GM04504 (cell line): ENCODE measurements at places on chromosomes 5 and 9.

DNA sequence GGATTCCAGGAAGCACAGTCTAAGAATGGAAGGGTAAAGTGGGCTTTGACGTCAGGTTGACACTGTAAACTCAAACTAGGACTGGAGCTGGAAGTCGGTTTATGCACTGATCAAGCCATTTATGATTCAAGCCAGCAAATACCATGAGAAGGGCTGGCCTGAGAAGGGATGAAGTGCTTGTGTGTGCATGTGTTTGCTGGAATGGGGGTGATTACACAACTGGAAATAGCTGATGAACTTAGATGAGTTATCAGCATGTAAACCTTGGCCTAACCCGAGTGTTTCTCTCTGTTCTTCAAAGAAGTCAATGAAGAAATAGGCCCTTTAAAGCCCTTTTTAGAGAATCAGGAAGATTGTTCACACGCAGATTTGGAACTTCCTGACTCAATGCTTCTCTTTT is 287.6 kb downstream of the RFX3 start:
- DNase-seq, result no peak

- no peak for DNase-seq
Measured at GRCh38 chr9:94805051-94805489, 78.6 kb downstream of the AOPEP start.

DNA sequence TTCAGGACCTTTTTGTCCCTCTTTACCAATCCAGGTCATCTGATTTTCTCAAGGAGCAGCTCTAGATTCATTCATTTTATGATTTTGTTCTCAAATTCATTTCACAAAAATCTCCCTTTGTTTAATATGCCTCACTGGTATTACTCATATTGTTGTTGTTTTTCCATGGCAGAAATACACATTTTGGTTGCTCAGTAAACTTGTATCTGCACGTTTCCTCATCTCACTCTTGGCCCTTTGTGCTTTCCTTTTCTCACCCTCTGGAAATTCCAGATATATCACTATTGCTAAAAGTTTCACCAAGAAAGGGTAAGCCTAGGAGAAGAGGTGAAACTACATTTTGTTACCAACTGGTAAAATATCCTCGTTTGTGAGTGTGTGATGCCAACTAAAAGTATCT is 14.8 kb downstream of the ASPN start:
- no peak for DNase-seq

DNA sequence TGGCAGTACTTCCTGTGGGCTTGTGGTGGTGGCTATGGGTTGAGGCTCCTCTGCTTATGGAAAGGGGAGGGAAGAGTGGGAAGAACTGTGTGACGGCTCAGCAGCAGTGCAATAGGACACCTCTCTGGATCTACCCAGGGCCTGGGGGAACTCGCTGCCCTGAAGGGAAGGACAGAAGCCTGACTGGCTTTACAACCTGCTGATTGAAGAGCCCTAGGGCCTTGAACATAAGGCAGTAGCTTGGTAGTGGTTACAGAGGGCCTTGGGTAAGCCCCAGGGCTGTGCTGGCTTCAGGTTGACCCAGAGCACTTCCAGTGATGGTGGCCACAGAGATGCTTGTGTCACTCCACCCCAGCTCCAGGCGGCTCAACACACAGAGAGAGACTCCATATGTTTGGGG is 5.5 kb downstream of the CCIN start:
- DNase-seq, result no peak

DNA sequence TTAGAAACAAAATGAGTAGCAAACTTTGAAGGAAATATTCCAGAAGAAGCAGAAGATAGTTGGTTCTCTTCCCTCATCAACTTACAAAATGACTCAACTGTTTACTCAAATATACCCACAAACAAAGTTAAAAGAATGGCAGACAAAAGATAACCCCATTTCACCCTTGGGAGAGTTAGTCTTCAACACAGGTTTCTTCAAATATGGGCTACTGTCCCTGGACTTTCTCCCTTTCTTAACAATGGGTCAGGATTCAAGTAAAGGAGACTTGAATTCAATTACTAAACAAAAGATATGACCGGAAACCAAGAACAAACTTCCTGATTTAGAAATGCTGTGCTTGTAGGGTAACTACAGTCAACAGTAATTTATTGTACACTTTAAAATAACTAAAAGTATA is 14.2 kb downstream of the RFX3 start:
- DNase-seq, result no peak

DNA sequence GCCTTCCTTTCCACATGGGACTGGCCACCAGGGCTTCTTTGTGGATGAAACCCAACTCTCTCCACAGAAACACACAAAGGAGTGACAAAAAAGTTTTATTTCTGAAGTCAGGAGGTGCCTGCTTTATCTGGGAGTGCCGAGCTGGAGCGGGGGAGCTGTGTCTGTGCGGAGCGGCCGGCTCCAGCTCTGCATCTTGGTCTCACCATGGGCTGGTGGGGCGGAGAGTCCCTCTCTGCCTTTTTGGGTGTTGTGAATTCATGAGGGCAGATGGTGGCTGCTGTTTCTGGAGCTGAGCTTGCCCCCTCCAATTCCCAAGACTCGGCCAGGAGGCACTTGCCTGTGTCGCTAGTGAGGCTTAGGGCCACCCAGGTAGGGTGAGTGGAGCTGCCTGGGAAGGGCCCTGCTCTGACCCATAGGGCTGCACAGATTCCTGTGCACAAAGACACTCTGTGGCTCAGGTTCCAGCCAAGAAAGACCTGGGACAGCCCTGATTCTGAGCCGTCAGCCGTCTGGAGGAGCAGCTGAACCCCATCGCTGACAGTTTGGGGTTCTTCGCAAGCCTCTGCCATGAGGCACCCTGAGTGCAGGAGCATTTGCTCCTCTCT is 1.4 kb downstream of the DBH start:
- DNase-seq, result no peak

GRCh38 chr9:27117489-27118135 is 8.6 kb downstream of the TEK start:
- DNase-seq, result no peak

GRCh38 chr9:134171316-134172197 is 7.2 kb upstream of the RNU6ATAC start:
- peak; percentile 71 for DNase-seq

GRCh38 chr5:169788168-169788567 is 151.1 kb downstream of the DOCK2 start:
- no peak for DNase-seq

DNA sequence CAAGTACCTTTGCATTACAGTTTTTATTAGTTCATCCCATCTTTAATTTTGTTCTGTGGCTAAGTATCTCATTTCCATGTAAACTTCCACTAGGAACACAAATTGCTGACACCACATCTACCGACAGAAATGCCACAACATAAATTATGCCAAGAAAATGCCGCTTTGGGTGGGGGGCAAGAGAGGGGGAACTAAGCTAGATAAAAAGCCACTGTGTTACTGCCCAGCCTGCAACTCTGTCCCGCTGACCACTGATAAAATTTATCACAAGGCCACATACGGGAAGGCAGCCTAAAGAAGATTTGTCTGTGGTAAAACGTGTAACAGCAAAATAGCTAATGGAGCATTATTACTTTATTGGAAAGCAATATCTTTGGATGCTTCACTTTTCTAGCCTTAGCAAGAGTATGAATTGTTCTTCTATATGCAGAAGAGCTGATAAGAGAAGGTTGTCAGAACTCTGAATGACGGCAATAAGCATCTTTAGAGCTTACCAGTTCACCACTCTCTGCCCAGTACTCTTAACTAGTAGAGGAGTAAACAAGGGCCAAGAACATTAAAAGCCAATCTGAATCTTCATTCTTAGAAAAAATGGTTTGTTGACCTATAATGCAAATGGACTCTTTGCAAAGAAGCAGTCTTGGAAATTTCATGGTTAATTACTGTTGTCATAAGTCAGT is 172.2 kb upstream of the MEF2C start:
- no peak for DNase-seq

- no peak for DNase-seq
Measured at GRCh38 chr5:146390469-146390868, 51.8 kb downstream of the POU4F3 start.

- no peak for DNase-seq
Measured at GRCh38 chr5:126826619-126827215, 49.8 kb downstream of the LMNB1 start.

DNA sequence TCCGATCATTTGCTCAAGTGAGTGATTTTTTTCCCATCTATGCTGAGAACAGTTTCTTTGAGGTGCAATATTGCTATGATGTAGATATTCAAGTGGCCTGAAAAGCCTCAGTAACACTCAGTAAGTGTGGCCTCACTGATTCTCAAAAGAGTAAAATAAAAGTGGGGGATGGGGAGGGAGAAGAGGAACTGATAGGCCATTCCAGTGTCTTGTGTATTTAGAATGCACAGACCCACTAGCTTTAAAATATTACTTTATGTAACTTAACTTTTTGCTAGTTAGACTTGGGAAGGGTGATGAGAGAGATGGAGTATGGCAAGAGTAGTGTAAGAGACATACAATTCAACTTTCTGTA is 79.5 kb upstream of the ZNF608 start:
- no peak for DNase-seq

DNA sequence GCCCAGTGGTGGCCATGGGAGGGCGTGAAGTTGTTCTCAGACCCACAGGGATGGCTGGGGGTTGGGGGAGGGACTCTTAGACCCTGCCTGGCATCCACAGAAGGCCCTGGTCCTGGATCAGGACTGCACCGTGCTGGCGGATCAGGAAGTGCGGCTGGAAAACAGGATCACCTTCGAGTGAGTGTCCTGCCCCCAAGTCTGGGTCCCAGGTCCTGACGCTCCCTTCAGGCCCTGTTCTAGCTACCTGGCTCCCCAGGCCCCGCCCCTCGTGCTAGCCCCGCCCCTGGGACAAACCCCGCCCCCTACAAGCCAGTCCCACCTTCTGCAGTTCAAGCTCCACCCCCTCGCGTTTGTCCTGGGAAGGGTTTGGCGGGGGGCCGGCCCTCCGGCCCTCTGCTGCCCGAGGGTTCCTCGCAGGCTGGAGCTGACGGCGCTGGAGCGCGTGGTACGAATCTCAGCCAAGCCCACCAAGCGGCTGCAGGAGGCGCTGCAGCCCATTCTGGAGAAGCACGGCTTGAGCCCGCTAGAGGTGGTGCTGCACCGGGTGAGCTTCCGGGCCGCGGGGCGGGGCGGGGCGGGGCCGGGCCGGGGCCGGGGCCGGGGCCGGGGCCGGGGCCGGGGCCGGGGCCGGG is 12.9 kb downstream of the RGS14 start:
- no peak for DNase-seq

- DNase-seq, result no peak
Measured at GRCh38 chr5:29229461-29229860, 1964.0 kb upstream of the CDH6 start.

GRCh38 chr9:35892051-35892450 is 14.0 kb upstream of the HRCT1 start:
- no peak for DNase-seq

GRCh38 chr9:81776390-81776789 is 87.0 kb upstream of the TLE1 start:
- no peak for DNase-seq

DNA sequence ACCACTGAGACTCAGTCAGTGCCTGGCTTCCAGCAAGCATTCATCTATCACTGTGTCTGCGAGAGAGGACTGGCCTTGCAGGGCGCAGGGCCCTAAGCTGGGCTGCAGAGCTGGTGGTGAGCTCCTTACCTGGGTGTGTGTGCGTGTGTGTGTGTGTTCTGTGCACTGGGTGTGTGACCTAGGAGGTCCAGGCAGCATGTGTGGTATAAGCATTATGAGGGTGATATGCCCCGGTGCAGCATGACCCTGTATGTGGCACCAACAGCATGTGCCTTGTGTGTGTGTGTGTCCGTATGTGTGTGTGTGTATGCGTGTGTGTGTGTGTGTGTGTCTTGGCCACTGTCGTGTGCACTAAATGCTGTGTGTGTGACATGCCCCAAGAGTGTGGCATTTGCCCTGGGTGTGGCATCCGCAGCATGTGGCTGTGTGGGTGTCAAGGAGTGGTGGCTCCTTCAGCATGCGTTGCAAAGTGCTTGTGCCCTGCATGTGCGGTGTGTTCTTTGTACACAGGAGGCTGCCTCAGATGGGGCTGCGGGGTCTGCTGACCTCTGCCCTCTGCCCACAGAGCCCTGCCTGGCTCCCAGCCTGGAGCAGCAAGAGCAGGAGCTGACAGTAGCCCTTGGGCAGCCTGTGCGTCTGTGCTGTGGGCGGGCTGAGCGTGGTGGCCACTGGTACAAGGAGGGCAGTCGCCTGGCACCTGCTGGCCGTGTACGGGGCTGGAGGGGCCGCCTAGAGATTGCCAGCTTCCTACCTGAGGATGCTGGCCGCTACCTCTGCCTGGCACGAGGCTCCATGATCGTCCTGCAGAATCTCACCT is 3.3 kb downstream of the FGFR4 start:
- DNase-seq, result no peak

DNA sequence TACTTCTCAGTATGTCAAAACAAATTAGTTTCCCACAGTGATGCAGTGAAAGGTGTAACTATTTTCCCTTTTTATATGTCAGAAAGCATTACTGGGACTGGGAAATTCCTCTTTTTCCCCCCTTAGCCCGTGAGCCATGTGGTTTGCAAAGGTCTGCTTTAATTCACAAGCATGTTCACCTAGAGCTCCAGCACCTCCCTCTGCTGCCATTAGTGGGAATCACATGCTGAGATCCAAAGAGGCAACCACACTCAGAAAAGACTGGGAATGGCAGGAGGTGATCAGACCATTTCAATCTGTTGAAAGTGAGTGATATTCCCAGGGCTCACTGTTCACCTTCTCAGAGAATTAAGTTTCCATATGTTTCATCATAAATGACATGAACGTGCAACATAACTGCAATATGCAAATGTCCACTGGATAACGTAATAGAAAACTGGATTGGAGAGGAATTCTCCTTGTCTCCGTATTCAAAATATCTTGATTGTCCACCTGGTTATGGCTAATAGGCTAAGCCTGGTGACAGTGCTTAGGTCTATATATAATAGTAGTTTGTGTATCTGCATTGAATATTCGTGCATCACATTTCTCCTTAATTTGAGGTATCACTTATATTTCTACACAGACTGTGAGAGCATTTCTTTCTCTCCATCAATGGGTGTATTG is 703.5 kb upstream of the WWC1 start:
- DNase-seq, result no peak

DNA sequence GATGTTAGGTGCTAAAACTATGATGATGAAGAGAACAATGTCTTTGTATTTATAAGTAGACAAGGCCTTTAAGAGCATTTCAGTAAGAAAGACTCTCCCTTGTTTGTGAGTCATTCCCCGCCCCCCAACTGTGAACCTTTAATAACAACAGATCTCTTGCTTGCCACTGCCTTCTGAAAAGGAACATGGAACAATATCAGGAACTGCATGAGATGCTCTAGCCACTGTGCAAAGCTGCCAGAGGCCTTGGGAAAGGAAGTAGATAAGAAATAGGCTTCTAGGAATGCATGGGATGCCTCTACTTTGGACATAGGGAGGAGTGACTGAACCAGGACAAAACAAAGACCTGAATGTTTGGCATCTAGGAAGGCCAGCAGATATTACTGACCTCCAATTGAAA is 296.1 kb upstream of the MPDZ start:
- DNase-seq, result no peak

DNA sequence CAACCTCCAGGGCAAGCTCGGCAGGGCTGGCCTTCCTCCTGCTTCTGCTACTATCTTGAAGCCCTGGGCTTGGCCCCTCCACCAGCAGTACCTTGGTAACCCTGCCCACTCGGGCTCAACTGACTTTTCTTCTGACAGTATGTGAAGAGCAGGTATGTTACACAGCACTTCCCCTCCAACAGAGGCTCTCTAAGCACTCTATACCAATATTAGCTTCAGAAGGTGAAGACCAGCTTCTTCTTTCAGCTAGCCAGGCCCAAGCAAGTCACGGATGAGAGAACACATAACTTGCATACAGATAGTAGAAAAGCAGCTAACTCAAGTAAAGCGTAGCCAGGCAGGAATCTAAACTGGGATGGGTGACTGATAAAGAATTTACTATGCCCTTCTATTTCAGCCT is 64.3 kb downstream of the FEM1C start:
- no peak for DNase-seq

- no peak for DNase-seq
Measured at GRCh38 chr5:156920042-156920860, 42.8 kb downstream of the TIMD4 start.
